Heart left ventricle (tissue), 16 donors: ENCODE measurements at places on chromosomes 7 and 10. TPM values are rescaled to one million over a fixed set of nuclear protein-coding genes. Genes with fewer than 3 reads are reported as not detected.

DNA sequence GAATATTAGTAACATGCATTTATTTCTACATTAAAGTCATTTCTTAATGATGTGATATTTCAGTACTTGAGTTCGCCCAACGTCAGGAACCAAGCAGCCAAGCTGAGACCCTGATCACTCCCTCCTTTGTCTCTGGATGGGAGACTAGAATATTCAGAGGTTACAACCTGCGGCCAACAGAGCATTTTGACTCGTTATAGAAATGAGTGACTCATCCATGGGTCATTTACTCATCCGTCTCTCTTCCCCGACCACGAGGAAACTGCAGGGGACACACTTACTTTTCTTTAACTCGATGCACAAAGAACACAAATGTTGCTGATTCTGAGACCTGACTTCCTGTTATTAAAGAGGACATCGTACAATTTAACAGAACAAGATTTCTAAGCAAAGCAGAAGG lies 343.3 kb downstream of the FRMD4A start:
- DNase-seq: no peak

DNA sequence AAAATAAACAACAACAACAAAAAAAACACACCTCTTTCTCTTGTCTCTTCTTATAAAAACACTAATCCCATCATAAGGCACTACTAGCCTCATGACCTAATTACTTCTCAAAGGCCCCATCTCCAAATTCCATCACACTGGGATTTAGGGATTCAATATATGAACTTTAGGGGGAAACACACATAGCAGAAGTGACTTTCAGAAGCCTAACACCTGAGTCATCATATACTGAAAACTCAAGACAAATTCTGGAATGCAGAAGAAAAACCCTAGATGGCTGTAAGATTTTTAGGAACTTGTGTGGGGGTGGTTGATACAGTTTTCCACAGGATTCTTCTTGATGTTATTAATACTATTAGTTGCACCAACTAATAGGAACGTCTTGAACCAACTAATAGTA lies 33.7 kb upstream of the CSTF2T start:
- no peak for DNase-seq

GRCh38 chr7:33711231-33712019 lies 193.9 kb upstream of the BMPER start:
- DNase-seq: no peak

UBTD1 gene
- total RNA-seq: 32.3 TPM

- no peak for DNase-seq
Observed at GRCh38 chr7:156275292-156275691, 365.3 kb upstream of the RNF32 start.

KCNH2 gene
- total RNA-seq: 128 TPM

GRCh38 chr10:101816913-101817336 lies 1.3 kb downstream of the OGA start:
- DNase-seq: no peak

TAX1BP1 gene
- 178 TPM for total RNA-seq
